ENCODE measurements at places on chromosomes 1 and 21. TPM values are rescaled to one million over a fixed set of nuclear protein-coding genes. Genes with fewer than 3 reads are reported as not detected.
A peak's percentile ranks its signal among the peaks of the same experiment; 100 is the strongest.

F13B gene
- total RNA-seq: not detected

SUSD4 gene
- total RNA-seq: not detected

PRAMEF10 gene
- total RNA-seq: not detected

DCST2 gene
- total RNA-seq: not detected

ADCY10 gene
- total RNA-seq: 0.19 TPM

LCE3E gene
- not detected for total RNA-seq

POLR3GL gene
- 12.1 TPM for total RNA-seq

IRF6 gene
- total RNA-seq: not detected

SCMH1 gene
- total RNA-seq: 23.3 TPM

SLC25A34 gene
- total RNA-seq: 1.5 TPM

TRABD2B gene
- not detected for total RNA-seq

- peaks cover 9% of the 10 kb centered on the region for H3K27me3 ChIP-seq
- no peak overlapping the region for H3K27ac ChIP-seq
- H3K4me3 ChIP-seq: no peak overlapping the region
- no peaks in the 10 kb centered on the region for H3K36me3 ChIP-seq
- no peaks in the 10 kb centered on the region for H3K4me1 ChIP-seq
- DNase-seq: no peak
Measured at GRCh38 chr1:162710345-162710744, 78.1 kb downstream of the DDR2 start.

- H3K27me3 ChIP-seq: peaks cover 8% of the 10 kb centered on the region
- no peaks in the 10 kb centered on the region for H3K4me1 ChIP-seq
- H3K36me3 ChIP-seq: no peaks in the 10 kb centered on the region
- H3K27ac ChIP-seq: no peak overlapping the region
Measured at GRCh38 chr1:30029677-30030076, 693.7 kb downstream of the MATN1 start.

GRCh38 chr1:236998546-236998945 lies 5.7 kb downstream of the MT1HL1 start:
- H3K27me3 ChIP-seq: no peaks in the 10 kb centered on the region
- no peaks in the 10 kb centered on the region for H3K36me3 ChIP-seq
- no peak for DNase-seq
- no peak overlapping the region for H3K4me3 ChIP-seq
- no peaks in the 10 kb centered on the region for H3K4me1 ChIP-seq

- no peaks in the 10 kb centered on the region for H3K36me3 ChIP-seq
- no peak for DNase-seq
- peaks cover 2% of the 10 kb centered on the region for H3K27me3 ChIP-seq
- no peak overlapping the region for H3K4me3 ChIP-seq
- no peak overlapping the region for H3K27ac ChIP-seq
- no peaks in the 10 kb centered on the region for H3K4me1 ChIP-seq
Measured at GRCh38 chr1:100868364-100868995, 26.2 kb downstream of the EXTL2 start.

GRCh38 chr1:230049731-230050130 lies 17.3 kb upstream of the GALNT2 start:
- peaks cover 4% of the 10 kb centered on the region for H3K4me1 ChIP-seq
- peaks cover 11% of the 10 kb centered on the region for H3K27me3 ChIP-seq
- no peak for DNase-seq
- no peak overlapping the region for H3K27ac ChIP-seq
- H3K4me3 ChIP-seq: no peak overlapping the region
- no peaks in the 10 kb centered on the region for H3K36me3 ChIP-seq

GRCh38 chr1:212188599-212189351 lies 96.4 kb upstream of the PPP2R5A start:
- H3K27ac ChIP-seq: peak overlapping the region; percentile 38
- peaks cover 40% of the 10 kb centered on the region for H3K4me1 ChIP-seq
- DNase-seq: peak; percentile 81
- H3K4me3 ChIP-seq: peak overlapping the region; percentile 9
- peaks cover 12% of the 10 kb centered on the region for H3K27me3 ChIP-seq

GRCh38 chr1:76938304-76938703 lies 71.0 kb downstream of the ST6GALNAC5 start:
- DNase-seq: no peak
- H3K27me3 ChIP-seq: peaks cover 1% of the 10 kb centered on the region
- H3K4me3 ChIP-seq: no peak overlapping the region

DNA sequence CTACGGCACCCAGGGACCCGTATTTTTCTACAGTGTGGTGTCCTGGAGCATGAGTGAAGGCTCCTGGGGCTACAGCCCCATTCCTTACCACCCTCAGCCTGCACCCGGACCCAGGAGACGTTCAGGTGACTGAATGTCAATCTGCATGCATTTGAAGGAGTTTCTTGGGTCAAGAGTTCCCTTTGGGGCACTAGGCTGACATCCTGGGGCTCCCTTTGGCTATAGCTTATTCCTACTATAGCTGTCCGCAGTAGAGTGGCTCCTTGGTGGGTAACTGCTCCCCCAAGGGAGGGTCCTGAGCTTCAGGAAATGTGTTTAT lies 19.9 kb upstream of the LRRN2 start:
- DNase-seq: no peak
- no peaks in the 10 kb centered on the region for H3K36me3 ChIP-seq
- no peak overlapping the region for H3K4me3 ChIP-seq
- H3K27me3 ChIP-seq: peaks cover 5% of the 10 kb centered on the region
- H3K27ac ChIP-seq: no peak overlapping the region
- peaks cover 8% of the 10 kb centered on the region for H3K4me1 ChIP-seq

DNA sequence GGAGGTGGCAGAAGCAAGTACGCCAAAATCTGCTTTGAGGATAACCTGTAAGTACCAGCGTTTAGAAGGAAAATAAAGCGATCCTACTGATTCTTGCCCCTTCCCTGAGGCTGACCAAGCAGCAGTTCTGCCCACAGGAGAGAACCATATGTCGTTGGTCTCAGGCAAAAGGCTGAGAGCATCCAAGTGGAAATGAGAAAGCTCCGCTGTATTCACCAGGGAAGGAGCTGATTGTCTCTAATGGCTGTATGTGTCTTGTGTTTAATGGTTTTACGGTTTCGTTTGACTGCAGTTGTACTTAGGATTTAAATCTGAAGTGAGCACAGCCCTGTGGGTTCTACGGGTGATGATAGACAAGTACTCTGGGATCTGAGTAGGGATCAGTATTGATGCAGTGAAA lies 21.9 kb downstream of the FAM3B start:
- peaks cover 23% of the 10 kb centered on the region for H3K27me3 ChIP-seq
- H3K4me1 ChIP-seq: no peaks in the 10 kb centered on the region
- no peak overlapping the region for H3K27ac ChIP-seq

DNA sequence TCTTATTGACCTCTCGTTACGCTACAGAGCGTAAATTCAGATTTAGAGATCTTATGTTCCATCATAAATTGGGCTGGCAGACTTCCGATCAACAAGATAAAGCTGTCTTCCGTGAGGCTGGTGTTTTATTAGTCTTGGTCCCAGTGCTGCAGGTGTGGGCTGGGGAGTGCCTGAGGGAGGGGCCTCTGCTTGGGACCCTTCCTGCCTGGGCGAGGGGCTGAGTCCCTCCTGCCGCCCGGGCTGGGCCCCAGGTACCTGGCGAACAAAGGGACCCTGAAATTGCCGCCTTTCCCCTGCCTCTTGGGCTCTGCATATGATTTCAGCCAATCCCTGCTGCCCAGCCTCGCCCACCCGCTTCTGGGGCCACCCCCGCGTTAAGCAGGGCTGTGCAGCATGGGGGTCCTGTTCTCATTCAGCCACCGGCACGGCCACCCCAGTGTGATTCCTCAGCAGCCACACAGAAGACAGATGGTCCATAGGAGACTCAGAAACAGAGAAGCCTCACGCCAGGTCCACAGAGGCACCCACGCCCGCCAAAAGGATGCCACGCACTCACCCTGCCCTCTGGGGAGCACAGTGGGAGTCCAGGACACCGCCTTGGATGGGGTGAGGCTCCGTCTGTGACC lies 6.1 kb upstream of the SAMD11 start:
- DNase-seq: no peak
- H3K4me3 ChIP-seq: no peak overlapping the region
- H3K27ac ChIP-seq: no peak overlapping the region
- peaks cover 24% of the 10 kb centered on the region for H3K27me3 ChIP-seq
- peaks cover 8% of the 10 kb centered on the region for H3K4me1 ChIP-seq
- no peaks in the 10 kb centered on the region for H3K36me3 ChIP-seq

- H3K4me1 ChIP-seq: no peaks in the 10 kb centered on the region
- H3K4me3 ChIP-seq: no peak overlapping the region
- DNase-seq: no peak
- H3K27me3 ChIP-seq: peaks cover 2% of the 10 kb centered on the region
- no peaks in the 10 kb centered on the region for H3K36me3 ChIP-seq
Measured at GRCh38 chr1:211013346-211014240, 120.4 kb downstream of the KCNH1 start.

DNA sequence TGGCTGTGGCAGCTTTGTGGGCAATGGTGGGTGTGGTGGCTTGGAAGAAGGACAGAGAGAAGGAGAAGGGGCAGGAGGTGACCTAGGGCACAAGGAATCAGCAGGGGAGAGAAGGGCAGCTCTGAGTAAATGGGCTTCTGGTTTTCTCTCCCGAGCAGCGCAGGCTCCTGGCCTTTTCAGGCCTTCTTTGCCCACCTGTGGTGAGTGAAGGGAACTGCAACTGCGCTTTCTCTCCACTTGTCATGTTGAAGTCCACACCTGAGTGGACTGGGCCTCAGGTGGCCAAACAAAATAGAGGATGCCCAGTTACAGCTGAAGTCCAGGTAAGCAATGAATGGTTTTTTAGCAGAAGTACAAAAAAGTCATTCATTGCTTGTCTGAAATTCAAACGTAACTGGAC lies 29.4 kb upstream of the KCNA10 start:
- no peak overlapping the region for H3K4me3 ChIP-seq
- DNase-seq: no peak
- no peak overlapping the region for H3K27ac ChIP-seq
- H3K4me1 ChIP-seq: no peaks in the 10 kb centered on the region
- H3K27me3 ChIP-seq: peaks cover 35% of the 10 kb centered on the region

DNA sequence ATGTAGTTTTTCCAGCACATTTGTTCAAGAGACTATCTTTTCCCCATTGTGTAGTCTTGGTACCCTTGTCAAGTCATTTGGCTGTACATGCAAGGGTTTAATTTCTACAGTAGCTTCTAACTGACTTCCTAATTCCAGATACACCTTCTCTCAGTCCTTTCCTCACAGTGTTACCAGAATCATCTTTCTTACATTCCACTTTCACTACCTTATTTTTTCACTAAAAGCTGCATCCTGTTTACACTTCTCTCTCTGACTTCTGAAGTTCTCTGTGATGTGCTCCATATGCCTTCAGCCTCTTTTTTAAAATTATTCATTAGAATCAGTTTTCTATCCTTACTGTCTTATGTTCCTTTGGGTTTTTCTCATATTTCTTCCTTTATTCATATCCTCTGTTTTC lies 57.1 kb upstream of the RWDD3 start:
- no peak overlapping the region for H3K4me3 ChIP-seq
- no peaks in the 10 kb centered on the region for H3K4me1 ChIP-seq
- H3K27ac ChIP-seq: no peak overlapping the region

GRCh38 chr1:99538618-99538956 lies 107.3 kb upstream of the PALMD start:
- no peaks in the 10 kb centered on the region for H3K4me1 ChIP-seq
- no peak overlapping the region for H3K4me3 ChIP-seq
- H3K27me3 ChIP-seq: peaks cover 3% of the 10 kb centered on the region
- DNase-seq: no peak
- H3K27ac ChIP-seq: no peak overlapping the region
- no peaks in the 10 kb centered on the region for H3K36me3 ChIP-seq

- DNase-seq: no peak
- H3K36me3 ChIP-seq: no peaks in the 10 kb centered on the region
- H3K4me1 ChIP-seq: no peaks in the 10 kb centered on the region
- H3K4me3 ChIP-seq: no peak overlapping the region
Measured at GRCh38 chr1:28835237-28835650, 23.3 kb downstream of the OPRD1 start.

DNA sequence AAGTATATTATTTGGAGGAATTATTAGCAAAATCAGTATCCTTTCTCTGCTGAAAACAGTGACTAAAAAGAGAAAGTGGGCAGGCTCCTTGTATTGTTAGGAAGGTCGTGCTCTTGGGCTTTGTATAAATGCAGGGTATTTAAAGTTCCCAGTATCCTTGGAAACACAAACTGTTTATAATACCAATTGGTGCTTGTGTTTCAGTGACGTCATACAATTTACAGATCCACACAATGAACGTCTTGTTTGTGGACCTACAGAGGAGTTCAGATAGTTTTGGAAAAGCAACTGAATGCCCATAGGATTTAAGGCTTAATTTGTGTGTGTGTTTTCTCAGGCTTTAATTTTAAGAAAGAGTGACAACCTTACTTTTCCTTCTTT lies 168.2 kb downstream of the RASAL2 start:
- no peaks in the 10 kb centered on the region for H3K36me3 ChIP-seq
- no peaks in the 10 kb centered on the region for H3K27me3 ChIP-seq
- H3K4me3 ChIP-seq: no peak overlapping the region
- DNase-seq: no peak

DNA sequence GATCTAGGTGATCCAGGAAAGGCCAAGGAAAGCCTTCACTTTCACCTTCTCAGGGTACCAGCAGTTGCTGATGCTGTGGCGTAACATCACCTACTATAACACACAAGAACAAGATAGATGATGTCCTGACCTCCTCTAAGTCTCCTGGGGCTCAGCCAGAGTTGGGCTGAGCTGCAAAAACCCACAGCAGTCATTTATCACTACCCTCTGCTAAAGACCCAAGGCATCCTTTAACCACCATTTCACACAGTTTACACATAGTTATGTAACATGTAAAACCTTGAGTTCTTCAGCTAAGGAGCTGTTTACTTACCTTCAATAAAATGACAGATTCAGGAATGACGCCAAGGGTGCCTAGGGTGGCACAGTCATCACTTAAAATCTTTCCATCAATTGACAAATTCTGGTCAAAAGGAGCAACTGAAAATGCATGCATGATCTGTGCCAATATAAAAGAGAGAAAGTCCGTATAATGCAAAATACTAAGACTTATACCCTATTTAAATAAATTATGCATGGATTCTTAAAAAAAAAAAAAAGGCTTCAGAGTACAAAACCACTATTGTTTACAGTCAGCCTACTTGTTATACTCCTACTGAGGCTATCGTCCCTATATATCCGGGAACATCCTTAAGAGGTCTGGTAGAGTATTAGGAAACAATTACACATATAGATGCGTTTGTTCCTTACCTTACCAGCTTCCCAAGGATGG lies 20.7 kb upstream of the RAP1GAP start:
- H3K27ac ChIP-seq: no peak overlapping the region
- peaks cover 2% of the 10 kb centered on the region for H3K4me1 ChIP-seq
- H3K36me3 ChIP-seq: peaks cover 77% of the 10 kb centered on the region
- H3K4me3 ChIP-seq: no peak overlapping the region

DNA sequence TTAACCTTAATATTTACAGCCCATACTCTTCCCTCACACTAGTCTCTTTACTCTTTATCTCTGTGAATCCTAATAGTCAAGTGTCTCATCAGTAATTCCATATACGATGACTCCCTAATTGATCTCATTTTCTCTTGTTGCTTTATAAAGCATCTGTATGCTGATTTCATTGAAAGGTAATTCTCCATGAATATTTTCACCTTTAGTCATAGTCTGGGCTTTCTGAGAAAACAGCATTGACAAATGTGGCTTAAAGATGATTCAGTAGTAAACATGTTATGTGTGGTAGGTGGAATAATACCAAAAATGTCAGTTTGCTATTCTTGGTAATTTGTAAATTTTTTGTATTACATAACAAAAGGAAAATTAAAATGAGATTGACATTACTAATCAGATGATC lies 1176.5 kb downstream of the NCAM2 start:
- no peaks in the 10 kb centered on the region for H3K4me1 ChIP-seq
- no peaks in the 10 kb centered on the region for H3K27me3 ChIP-seq
- no peak for DNase-seq
- H3K27ac ChIP-seq: no peak overlapping the region

GRCh38 chr1:30878016-30878415 lies 30.5 kb downstream of the SDC3 start:
- H3K4me3 ChIP-seq: no peak overlapping the region
- H3K27me3 ChIP-seq: peaks cover 12% of the 10 kb centered on the region
- no peaks in the 10 kb centered on the region for H3K36me3 ChIP-seq
- peaks cover 2% of the 10 kb centered on the region for H3K4me1 ChIP-seq
- no peak for DNase-seq

Data from activated CD4-positive, alpha-beta T cell treated with anti-CD3 and anti-CD28 coated beads, Interleukin-2, amount 10 ng/mL, durations not matched to agents 24 days and 14 days (primary cell).